Stimulated activated CD4-positive, alpha-beta T cell treated with anti-CD3 and anti-CD28 coated beads, Interleukin-1b, Interleukin-23, amount 100 ng/mL, for 1 hour (primary cell): ENCODE measurements at places on chromosomes 2 and 18.

GRCh38 chr2:181574321-181574720, 82.6 kb downstream of the CERKL start:
- no peak for DNase-seq

GRCh38 chr2:1004398-1004797, 53.7 kb downstream of the SNTG2 start:
- DNase-seq = no peak

DNA sequence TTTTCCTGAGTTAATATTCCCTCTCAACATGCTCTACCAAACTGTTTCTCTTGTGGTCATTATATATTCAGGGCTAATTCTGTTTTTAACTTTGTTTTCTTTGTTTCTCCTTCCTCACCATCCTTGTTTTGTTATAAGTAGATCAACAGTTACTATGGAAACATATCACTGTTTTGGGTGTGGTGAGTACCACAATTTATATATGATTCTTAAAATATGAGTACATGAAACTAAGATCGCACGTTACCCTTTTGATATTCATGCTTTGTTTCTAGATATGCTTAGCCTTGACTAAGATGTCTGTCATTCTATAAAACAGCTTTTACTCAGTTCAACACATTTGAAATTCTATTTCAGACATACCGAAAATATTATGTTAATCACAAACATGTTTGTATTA, 232.3 kb upstream of the ITGA4 start:
- DNase-seq = no peak

- DNase-seq = no peak
Observed at GRCh38 chr2:217657252-217657651, 345.5 kb downstream of the TNS1 start.

DNA sequence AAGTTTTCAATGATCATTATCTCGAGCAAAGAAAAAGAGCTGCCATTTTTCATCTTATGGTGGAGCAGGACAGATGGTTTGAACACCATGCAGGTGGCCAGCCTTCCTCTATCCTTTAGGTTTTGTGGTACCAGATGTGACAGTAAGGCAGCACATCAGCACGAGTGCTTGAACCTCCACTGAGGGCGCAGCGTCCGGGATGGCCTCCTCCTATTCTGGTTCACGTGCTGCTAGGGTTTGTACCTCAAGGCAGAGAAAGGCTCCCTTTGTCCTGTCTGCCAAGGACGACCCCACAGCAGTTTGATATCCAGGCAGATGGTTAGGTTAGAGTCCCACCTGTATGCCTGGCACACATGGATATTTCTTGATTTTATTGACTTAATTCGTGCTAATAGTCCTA, 50.2 kb downstream of the DCDC2C start:
- DNase-seq = no peak
